ENCODE measurements at places on chromosomes 11 and 22.
A peak's percentile ranks its signal among the peaks of the same experiment; 100 is the strongest.

DNA sequence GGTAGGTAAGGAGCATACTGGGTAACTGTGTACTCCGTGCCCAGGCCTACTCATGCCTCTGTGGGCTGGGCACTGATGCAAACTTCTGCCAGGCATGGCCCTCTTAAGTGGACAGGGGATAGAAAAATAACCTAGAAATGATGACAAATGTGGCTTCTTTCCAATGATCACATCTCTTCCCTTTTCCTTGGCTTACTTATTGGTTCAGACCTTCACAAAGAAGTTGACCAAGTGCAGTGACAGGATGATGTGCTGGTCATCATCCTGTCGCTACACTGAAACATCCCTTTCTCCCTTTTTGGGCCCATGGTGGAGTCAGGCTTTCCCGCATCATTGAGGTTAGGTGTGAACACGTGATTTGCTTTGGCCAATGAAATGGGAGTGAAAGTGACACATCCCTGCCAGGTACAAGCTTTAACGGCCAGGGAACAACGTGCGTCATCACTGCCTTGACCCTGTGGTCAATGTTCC is 31.8 kb upstream of the APOBEC3A start:
- no peak for DNase-seq

- no peak for DNase-seq
Observed at GRCh38 chr11:22459048-22459447, 120.9 kb downstream of the SLC17A6 start.

DNA sequence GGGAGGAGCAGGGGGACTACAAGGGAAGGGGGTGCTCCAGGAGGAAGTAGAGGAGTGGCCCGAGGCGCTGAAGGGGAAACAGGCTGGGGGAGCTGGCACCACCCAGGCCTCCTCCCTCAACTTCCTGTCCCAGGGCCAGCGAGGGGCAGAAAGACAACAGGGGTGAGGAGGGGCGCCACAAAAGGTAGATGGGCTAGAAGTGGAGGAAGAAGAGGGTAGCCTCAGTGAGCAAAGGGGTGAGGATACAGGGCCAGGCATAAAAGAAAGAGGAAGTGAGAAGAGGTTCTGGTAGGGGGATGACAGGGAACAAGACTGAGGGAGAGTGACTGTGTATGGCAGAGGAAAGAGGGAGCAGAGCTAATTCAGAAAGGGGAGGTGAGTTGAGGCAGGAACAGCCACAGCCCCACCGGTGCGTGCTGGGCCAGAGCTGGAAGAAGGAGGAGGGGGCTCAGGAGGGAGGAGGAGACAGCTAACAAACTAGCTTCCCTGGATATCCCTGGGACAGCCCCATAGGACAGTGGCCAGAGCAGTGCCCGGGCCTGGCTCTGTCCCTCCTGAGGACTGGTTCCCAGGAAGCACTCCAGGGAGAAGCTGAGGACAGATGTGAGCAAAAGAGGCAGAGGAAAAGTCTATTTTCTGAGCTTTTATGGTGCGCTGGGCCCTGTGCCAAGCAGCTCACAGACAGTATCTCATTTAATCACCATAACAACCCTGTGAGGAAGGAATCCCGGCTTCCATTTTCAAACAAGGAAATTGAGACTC is 8.5 kb downstream of the DCHS1 start:
- peak; percentile 59 for DNase-seq

DNA sequence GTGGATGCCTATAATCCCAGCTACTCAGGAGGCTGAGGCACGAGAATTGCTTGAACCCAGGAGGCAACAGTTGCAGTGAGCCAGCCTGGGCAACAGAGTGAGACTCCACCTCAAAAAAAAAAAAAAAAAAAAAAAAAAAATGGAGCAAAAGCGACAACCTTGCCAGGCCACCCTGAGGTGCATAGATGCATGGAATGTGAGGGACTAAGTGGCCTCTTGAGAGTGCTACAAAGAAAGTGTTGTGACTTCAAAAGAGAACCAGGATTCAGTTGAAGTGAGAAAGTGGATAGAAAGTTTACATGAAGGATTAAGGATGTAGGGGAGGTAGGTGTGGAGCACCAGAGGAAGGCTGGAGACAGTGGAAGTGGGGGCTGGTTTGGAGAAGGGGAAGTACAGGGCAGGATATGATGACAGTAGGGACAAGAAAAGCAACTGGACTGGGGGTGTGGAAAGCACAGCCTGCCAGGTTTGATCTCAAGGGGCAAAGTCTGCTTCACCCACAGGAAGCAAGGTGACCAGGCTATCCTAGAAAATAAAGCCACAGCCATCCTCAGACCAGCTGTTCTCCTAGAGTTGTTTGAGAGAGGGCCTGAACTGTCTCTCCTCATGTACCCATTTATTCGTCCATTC is 36.0 kb upstream of the OLFML1 start:
- no peak for DNase-seq

GRCh38 chr11:103773537-103773936 is 262.9 kb upstream of the DDI1 start:
- DNase-seq = no peak

DNA sequence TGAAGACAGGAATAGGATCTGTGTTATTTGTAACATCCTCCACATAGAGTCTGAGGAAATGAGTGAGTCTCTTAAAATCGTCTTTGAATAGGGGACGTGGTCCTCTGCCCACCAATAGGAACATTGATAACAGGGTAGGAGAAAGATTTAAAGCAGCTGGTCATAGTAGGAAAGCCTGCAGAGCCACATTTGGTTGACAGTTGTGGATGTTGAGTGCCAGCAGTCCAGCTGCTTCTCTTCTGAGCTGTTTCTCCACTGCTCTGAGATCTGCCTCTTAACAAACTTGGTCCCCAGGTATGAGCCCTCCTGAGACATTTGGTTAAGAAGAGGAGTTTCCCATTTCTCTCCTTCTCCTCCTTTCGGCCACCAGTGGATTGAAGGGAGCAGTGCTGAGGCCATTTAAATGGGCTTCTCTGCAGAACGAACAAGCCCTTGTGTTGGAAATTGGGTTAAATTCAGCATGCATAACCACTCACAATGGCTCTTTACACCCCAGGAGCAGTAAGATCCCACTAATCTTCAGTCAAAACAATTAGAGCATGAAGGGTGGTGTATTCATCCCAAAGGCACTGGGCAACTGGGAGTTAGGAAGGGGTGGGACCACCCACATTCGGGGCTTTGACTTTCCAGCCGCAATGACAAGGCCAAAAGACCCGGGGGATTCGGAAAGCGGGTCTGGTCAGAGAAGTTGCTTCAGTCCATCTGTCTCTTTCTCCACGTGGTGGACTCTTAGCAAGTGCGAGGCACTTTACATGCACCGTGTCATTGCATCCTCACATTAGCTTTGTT is 32.3 kb downstream of the MIAT start:
- DNase-seq = no peak

Measured in CD8-positive, alpha-beta T cell (primary cell).